ENCODE measurements at places on chromosomes 7 and 10.

- no peak for DNase-seq
Observed at GRCh38 chr10:132439025-132439388, 42.0 kb downstream of the PWWP2B start.

- peak; percentile 73 for DNase-seq
Observed at GRCh38 chr7:24573554-24574338, 494 bp downstream of the PALS2 start.

GRCh38 chr7:132134814-132135445, 441.3 kb downstream of the PLXNA4 start:
- no peak for DNase-seq

- no peak for DNase-seq
Observed at GRCh38 chr10:62243647-62243997, 25.0 kb downstream of the RTKN2 start.

DNA sequence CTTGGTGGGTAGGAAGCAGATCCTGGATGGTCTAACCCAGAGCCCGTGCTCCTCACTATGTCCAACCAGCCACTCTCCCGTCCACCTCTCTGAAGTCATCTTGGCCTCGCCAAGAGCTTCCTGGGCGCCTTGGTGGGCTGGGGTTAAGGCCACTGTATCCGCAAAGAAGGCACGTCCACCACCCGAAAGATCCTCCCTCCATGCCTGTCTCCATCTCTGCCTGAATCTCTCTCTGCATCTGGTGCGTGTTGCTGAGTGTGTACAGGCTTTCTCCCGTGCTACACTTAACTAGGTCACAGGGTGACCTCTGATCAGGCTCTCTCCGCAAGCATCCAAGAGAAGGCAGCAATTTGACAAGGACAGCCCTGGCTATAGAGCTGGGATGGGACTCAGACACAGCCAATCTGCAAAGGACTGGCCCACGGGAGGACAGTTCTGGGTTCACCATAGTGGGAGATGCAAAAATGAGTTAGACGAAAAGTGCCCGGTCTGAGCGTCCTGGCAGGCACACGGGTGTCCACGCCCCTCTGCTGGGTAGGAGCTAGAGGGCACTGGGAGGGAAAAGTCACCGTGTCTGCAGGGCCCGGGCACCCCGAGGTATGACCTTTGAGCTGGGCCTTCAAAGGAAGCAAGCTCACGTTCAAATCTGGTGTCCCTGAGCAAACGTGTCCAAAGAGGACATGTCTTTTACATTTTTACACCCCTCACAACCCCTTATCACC, 9.4 kb upstream of the RFC2 start:
- no peak for DNase-seq

DNA sequence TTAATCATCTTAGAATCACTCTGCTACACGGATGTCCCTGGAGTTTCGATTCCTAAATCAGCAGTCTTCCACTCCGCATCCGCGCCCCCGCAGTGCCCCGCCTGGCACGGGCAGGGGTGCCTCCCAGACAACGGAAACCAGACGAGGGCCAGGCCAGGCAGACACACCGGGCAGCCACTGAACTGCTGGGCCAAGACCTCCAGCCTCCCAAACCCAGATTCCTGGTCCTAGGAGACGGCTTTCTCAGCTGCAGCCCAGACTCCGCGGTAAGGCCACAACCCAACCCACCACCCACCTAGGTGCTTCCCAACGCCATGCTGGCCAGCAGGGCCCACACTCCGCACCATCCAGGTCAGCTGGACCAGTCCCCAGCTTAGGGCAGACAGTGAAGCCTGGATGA, 33.2 kb downstream of the MAD1L1 start:
- DNase-seq = no peak

- DNase-seq = no peak
Observed at GRCh38 chr7:143355450-143356385, 6.8 kb downstream of the FAM131B start.

DNA sequence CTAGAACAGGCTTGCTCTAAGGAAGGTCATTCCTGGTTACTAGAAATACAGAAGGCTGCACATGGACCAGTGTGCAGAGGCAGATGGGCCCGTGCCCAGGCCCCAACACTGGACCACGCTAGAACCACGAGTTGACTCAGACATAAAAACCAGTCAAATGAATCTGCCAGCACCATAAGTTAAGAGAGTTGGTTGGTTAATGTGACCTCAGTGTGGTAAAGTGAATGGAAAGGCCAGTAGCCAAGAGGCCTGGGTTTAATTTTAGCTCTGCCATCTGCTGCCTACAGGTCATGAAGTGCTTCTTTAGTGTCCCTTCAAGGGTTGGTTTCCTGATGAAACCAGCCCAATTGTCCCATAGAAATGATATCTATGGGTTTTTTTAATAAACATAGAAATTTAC, 329.6 kb upstream of the NRP1 start:
- DNase-seq = no peak

- DNase-seq = no peak
Observed at GRCh38 chr10:43091846-43092245, 15.0 kb downstream of the RET start.

GRCh38 chr10:48478980-48479811, 125.7 kb downstream of the ARHGAP22 start:
- no peak for DNase-seq

DNA sequence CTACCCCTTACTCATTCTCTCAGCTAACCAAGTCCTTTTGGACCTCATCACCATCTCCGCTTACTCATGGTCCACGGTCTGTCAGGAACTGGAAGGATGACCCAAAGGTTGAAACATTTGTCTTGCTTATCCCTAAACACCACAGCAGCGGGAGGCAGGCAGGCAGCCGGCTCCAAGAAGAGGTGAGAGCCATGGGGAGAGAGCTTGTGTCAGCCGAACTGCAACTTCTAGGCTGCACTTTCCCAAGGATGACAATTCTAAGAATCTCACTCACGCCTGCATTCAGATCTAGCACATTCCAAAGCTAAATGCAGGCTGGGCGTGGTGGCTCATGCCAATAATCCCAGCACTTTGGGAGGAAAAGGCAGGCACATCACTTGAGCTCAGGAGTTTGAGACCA, 86.0 kb downstream of the SPDYE5 start:
- no peak for DNase-seq

Measured in activated naive CD8-positive, alpha-beta T cell treated with anti-CD3 and anti-CD28 coated beads, Interleukin-2, amount 10 ng/mL, durations not matched to agents 7 days and 5 days (primary cell).